Uterus (tissue), 4 donors: ENCODE measurements at places on chromosomes 5 and 9. TPM values are rescaled to one million over a fixed set of nuclear protein-coding genes. Genes with fewer than 3 reads are reported as not detected.
A peak's percentile ranks its signal among the peaks of the same experiment; 100 is the strongest.

- H3K4me3 ChIP-seq, result no peak overlapping the region
- no peaks in the 10 kb centered on the region for H3K36me3 ChIP-seq
- DNase-seq, result no peak
- H3K27me3 ChIP-seq, result no peaks in the 10 kb centered on the region
- H3K27ac ChIP-seq, result no peak overlapping the region
Measured at GRCh38 chr9:115643948-115644727, 509.5 kb upstream of the PAPPA start.

DNA sequence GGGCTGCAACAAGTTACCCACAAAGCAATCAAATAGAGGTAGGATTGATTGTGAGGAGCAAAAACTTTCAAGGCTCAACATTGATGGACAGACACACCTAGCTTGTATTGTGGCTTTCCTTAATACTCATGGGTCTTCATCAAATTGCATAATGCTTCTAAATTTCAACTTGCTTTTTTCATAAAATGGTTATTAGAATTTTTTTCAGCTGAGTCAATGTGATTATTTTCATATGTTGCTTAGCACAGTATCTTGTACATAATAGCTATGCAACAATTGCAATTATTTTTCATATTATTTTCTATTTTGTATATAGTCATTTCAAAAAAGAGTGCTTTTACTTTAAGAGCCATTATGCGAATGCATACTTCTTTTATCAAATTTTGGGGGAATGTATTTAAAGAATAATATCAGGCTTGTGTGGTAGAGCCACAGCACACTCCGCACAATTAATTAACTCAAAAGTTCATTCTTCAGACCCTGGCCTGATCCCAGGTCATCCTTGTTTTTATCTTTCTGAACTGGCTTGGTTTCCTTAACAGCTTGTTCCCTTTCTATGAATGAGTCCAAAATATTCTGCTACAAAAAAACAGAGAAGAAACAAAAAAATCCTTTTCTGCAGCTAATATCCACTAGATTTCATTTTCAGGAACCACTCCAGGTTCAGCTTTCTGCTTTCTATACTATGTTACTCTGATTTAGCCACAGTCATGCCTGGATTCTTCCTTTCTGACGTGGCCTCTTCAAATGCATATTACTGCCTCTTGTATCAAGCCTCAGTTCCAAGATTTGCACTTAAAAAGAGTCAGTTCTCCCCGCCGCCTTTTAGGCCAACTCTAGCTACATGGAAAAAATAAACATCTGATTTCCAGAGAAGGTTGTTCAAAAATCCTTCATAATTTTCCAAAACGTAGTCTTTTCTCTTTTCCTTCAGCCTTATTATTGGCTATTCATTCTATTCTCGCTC lies 45.3 kb upstream of the CDH9 start:
- no peak overlapping the region for H3K27ac ChIP-seq
- H3K4me1 ChIP-seq, result no peaks in the 10 kb centered on the region
- no peak for DNase-seq
- H3K36me3 ChIP-seq, result no peaks in the 10 kb centered on the region
- H3K4me3 ChIP-seq, result no peak overlapping the region
- no peaks in the 10 kb centered on the region for H3K27me3 ChIP-seq

- no peak overlapping the region for H3K4me3 ChIP-seq
- peak overlapping the region; percentile 43 for H3K27ac ChIP-seq
- no peaks in the 10 kb centered on the region for H3K36me3 ChIP-seq
- DNase-seq, result no peak
- H3K4me1 ChIP-seq, result peaks cover 8% of the 10 kb centered on the region
- no peaks in the 10 kb centered on the region for H3K27me3 ChIP-seq
Measured at GRCh38 chr5:122915717-122916461, 70.5 kb downstream of the SNX24 start.

GRCh38 chr5:175317872-175318271 lies 126.1 kb downstream of the DRD1 start:
- no peak overlapping the region for H3K4me3 ChIP-seq
- H3K4me1 ChIP-seq, result no peaks in the 10 kb centered on the region
- H3K27me3 ChIP-seq, result no peaks in the 10 kb centered on the region
- H3K27ac ChIP-seq, result no peak overlapping the region
- no peak for DNase-seq

Gene EIF4E1B
- total RNA-seq, result not detected

Gene DDX4
- total RNA-seq, result 0.48 TPM
